ENCODE measurements at places on chromosomes 2 and 18.

- DNase-seq: no peak
Observed at GRCh38 chr18:6363216-6363615, 51.5 kb downstream of the L3MBTL4 start.

DNA sequence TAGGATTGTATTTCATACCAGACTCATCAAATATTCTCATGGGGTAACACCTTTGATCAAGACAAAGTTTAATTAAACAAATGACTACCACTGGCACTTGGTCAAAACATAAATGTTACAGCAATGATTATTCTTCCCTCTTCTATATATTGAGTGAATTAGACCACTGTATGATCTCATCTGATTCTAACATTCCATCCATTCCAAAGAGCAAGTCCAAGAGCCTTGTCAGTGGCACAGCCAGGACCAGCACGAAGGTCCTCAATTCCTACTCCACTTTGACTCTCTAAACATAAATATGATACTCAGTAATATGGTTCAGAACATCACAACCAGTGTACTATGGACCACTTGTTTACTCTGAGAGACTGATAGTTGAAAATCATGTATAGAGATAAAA lies 86.4 kb downstream of the AP1S3 start:
- no peak for DNase-seq

DNA sequence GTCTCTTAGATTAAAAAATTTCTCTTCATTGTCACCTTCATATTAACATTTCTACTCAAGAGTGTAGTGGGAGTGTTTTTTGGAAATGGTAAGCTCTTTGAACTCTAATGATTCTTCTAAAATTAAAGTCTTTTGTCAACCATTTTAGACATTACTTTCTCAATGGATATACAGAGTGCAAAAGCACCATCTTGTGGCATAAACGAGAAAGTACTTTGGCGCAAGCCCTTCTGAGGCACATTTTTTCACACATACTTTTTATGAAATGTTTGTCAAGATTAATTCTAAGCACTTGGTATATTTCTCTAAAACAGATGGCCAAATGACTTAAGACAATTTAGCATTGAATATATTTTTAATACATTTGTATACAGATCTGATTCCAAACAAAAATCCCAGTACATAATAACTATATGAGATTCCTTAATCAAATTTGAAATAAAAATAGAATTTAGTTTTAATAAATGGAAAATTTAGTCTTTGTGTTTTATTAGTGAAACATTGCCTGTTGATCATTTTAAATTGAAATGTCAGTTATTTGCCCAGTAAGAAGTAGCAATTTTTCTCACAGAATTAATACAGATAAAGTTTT lies 63.3 kb upstream of the GALNT5 start:
- no peak for DNase-seq

DNA sequence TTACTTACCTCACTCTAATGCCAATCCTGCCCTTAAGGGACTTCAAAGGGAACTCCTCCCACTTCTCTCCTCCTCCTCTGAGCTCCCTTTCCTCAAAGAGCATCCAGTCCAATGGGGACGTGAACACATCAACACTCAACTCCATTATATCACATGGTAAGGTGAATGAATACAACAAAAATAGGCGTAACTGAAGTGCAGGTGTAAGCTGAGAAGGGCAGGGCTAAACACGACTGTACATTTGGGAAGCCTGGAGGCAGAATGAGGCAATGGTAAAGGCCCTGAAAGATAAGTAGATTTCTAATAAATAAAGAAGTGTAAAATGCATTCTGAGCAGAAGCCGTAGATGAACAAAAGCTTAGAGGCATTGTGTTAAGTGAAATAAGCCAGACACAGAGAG lies 226.1 kb upstream of the TRIB2 start:
- no peak for DNase-seq

- DNase-seq: no peak
Observed at GRCh38 chr18:51154431-51155063, 42.9 kb downstream of the MEX3C start.

DNA sequence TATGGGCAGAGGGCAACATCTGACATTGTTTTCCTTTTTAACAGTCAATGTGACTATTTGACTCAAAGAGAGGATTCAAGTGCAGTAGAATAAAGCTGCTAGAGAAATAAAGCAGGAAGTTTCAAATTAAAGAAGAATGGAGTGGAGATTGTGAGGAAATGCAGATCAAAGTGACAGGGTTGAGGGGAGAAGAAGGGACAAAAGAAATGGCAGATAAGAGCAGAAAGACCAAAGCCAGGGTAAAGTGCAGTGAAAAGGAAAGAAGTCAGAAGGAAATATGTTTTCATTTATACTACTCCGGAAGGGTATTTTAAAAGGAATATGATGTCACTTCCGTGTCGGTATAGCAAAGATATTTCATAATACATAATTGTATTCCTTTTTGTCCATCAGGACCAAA lies 297.5 kb upstream of the CRIM1 start:
- DNase-seq: no peak
